ENCODE measurements at places on chromosomes 7 and 10.

- no peak for DNase-seq
These were observed 196.2 kb downstream of the PTN start for GRCh38 chr7:137147338-137147720.

DNA sequence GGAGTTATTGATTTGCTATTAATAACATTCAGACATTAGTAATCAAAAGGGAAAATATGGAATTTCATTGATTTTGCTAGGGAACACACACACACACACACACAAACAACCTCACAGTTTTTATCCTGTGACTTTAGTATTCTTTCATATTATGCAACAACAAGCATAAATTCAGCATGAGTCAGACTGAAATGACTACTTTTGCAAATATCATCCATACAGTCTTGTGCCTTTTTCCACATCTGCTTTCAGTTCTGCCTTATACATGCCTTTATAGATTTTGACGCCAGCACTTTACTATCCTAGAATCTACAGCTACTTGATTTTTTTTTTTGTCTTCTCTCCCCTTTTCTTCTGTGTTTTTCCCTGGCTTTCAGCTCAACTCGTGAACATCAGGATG lies 975.8 kb upstream of the LRRTM3 start:
- DNase-seq: no peak

GRCh38 chr10:92991513-92991912 lies 69.1 kb upstream of the CYP26C1 start:
- no peak for DNase-seq

GRCh38 chr10:69104994-69105790 lies 17.3 kb downstream of the SRGN start:
- no peak for DNase-seq

DNA sequence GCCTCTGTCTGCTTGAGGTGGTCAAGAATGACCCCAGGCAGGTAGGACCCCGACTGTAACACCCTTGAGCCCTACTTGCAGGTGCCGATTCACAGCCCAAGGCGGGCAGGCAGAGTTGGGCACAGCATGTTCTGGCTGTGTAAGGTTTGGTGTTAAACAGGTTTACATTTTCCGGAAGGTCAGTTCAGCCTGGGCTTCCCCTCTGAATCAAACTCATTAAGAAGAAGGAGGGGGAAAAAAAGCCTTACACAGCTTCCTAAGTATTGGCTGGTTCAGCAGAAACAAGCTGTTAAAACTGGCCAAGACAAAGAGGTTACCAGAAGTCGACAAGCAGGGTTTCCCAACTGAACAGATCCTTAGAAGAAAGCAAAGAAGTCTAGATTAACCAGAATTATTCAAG lies 132.7 kb downstream of the PRPF18 start:
- no peak for DNase-seq

GRCh38 chr7:48244864-48245271 lies 73.6 kb downstream of the ABCA13 start:
- DNase-seq: no peak

- DNase-seq: no peak
These were observed 3.6 kb upstream of the MYOF start for GRCh38 chr10:93485690-93486089.

DNA sequence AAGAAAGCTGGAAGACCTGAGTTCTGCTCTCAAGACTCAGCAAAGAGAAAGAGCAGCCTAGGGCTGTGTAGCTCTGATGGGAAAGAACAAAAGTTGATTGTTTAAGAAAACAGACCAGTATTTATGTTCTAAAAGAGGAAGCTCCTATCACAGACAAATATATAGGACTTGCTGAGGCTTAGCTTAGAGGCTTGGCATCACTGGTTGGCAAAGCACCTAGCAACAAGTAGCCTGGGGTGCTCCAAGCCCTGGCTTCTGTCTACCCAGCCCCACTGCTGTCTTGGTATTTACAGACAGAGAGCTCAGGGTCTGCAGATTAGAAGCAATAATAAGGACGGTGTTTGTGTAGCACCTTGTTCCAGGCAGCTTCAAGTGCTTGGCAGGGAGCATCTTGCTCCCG lies 36.9 kb upstream of the CCDC3 start:
- no peak for DNase-seq

DNA sequence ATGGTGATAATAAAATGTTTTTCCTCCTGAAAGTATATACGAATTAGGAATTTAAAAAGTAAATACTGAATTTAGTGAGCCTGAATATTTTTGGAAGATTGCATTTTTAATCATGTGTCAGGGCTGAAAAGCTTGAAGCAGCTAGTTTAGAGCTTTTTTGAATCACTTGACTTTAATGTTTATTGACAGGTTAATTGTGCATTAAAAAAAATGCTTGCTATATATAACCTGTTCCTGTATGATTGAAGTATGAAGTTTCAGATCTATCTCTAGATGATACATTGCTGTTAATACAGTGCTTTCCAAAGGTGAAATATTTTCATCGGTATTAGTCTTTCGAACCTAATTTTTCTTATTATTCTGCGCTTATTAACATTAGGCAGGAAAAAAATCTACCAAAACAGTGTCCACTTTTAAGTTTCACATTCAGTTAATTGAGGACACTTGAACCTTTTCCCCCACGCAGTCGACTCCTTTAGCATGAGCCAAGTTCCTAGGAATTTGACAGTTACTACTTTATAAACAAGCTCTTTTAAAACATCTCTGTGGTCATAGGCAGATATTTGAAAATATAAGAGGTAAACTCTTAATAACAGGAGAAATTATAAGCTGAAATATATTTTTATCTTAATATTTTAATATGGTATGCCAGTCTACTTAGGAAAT lies 187.1 kb downstream of the MLLT10 start:
- no peak for DNase-seq

- no peak for DNase-seq
These were observed 17.5 kb downstream of the HYCC1 start for GRCh38 chr7:22996470-22996869.

DNA sequence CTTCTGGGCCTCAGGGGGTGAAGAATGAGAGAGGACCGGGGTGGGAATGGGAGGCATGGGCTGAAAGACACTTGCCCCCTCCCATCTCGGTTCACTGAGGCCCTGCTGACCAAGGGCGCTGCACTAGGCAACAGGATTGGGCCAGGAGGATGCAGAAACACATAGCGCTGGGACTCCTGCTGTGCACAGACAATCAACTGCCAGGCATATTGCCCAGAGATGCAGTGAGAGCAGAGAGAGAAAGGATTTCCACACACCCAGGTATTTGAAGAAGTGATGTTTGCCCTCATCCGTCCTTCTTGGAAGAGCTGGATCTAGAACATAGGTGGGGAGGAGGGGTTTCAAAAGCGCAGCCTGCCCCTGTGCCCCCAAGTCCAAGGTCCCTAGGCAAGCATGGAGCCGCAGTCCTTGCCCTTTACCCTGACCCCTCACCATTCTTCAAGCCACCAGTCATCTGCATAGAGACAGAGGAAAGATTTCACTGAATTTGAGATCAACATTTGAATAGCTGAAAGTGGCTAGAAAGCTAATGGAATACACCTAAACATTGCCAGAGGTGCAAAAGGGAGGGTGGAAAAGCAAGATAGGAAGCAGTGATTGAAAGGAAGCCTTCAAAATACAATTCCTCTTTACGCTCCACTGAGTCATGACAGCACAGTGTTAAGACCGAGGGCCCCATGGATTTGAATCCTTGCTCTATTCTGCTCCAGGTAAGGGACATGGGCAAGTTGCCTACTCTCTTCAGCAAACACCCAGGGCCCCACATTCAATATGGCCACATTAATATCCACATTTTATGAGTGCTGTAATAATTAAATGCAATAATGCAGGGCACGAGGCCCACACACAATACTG lies 44.2 kb upstream of the TNS3 start:
- no peak for DNase-seq

DNA sequence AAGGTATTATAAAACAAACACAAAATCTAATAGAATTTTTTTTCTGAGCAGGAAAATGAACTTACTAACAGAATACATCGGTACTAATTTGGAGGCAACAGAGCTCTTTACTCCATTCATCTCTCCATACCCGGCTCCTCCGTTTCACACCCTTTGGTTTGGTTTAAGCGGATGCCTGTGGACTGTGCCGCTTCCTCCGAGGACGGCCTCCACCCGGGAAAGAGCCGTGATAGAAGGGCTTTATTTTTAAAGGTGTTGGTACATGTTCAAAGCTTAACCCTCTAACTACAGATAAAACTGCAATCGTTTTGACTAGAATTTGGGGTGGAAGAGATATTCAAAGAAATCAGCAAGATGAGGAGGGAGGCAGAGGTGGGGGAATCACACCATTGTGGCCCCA lies 1.9 kb downstream of the VIPR2 start:
- DNase-seq: no peak
